ENCODE measurements at places on chromosomes 13 and 19.

GRCh38 chr19:18596752-18597157, 8.2 kb downstream of the REX1BD start:
- peak; percentile 41 for DNase-seq

DNA sequence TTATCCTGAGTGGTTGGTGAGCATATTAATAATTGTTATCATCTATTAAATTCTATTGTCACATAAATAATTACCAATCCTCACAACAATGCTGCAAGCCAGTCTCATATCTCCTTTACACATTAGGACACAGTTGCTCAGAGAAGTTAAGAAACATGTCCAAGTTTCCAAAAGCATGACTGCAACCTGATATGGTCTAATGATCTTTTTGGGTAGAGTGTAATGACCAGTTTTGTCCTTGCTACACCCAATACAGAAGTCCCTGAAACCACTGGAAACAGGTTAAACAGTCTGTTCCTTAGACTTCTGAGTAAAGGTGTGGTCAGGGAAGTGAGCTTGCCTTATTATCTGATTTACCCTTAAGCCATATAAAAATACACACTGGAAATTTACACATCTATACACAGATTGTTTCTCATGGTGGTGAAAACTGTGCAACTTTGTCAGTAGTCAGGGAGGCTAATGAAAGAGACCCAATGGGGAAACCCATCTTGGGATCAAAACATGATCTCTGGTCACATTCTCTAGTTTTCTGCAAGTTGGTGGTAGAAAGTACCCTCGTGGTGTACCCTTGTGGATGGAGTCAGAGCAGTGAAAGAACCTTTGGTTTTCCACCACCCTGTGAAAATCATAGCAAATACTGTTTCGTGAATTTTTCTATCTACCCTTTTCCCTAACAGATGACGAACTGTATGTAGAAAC, 146.0 kb upstream of the KLF12 start:
- DNase-seq = peak; percentile 27

- peak; percentile 36 for DNase-seq
Observed at GRCh38 chr19:54248016-54248601, 5.5 kb upstream of the LILRA6 start.

GRCh38 chr13:35781036-35782000, 304.8 kb upstream of the MAB21L1 start:
- DNase-seq = no peak

- no peak for DNase-seq
Observed at GRCh38 chr13:67971291-67971690, 741.2 kb upstream of the PCDH9 start.

DNA sequence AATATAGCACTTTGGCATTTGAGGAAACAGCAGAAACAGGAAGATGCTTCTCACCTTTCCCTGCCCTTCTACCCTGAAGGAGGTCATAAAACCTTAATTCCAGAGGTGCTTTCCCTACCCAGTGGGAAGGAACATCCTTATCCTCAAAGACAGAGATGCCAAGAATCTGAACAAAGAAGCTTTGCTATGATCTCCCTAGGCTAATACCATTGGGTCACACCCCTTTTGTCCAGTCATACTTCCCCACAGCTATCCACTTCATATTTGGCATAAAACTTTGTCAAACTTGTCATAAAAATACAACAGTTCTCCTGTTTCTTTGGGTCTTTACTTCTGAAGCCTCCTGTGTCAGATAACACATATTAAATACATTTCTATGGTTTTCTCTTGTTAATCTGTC, 21.7 kb upstream of the RXFP2 start:
- DNase-seq = no peak

GRCh38 chr19:44925114-44925891, 10.9 kb downstream of the APOC1 start:
- DNase-seq = no peak

- DNase-seq = peak; percentile 52
Observed at GRCh38 chr19:41957838-41958366, 1.2 kb downstream of the RABAC1 start.

DNA sequence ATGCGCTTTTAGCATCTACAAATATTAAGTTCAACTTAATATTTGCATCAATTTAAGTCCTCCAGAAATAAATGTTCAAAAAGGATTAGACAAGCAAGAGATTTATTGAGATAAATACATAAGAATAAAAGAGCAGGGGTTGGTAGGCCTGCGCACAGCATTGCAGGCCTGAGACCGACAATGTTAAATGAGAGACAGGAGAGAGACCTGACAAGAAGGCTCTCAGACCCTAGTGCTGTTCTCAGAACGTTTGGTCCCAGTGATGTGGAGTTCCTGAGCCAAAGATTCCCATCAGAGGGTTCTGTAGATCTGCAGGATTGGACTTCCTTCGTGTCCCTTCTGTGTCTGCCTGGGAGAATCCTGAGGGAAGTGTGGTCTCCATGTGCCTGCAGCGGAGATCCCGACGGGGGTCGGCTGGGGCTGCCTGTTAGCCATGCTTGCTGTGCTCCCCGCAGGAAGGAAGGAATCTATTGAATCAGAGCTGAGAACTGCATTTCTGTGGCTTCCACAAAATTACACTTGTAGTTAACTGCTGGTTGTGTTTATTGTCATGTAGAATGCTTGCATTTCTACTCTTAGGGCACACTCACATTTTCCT, 369.9 kb upstream of the SLC10A2 start:
- DNase-seq = no peak

DNA sequence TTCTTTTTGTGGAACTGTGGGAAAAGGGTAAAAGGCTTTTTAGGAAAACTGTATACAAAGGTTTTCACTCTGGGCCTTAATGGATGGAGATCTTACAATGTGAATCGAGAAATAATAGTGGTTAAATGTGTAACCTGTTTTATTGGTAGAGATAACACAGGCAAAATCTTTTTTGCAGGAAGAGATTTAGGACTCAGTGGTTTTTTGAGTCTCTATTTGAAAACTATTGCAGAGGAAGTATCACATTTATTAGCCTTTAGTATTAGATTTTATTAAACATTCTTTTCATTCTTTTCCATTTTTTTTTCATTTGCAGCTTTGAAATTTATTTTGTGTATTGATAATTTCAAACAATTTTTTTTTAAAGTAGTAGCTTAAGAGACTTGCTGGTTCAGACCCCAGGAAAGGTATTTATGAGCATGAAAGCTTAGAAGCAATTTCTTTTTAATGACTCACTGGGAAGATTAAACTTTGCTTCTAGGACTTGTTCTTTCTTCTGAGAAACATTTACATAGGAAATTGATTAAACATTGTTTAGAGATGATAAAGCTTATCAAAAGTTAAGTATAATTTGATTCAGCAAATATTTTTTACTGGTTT, 10.5 kb downstream of the KLF5 start:
- no peak for DNase-seq

Data from stimulated activated naive CD8-positive, alpha-beta T cell treated with anti-CD3 and anti-CD28 coated beads, Interleukin-15, Interleukin-2, amounts not matched to agents 100 U/mL and 50 U/mL, for 24 hours (primary cell).